ENCODE measurements at places on chromosomes 12 and 14.

- no peak for DNase-seq
These were observed 34.8 kb upstream of the RCOR1 start for GRCh38 chr14:102557434-102558226.

GRCh38 chr14:105023144-105023543, 2.3 kb upstream of the CDCA4 start:
- DNase-seq: no peak

DNA sequence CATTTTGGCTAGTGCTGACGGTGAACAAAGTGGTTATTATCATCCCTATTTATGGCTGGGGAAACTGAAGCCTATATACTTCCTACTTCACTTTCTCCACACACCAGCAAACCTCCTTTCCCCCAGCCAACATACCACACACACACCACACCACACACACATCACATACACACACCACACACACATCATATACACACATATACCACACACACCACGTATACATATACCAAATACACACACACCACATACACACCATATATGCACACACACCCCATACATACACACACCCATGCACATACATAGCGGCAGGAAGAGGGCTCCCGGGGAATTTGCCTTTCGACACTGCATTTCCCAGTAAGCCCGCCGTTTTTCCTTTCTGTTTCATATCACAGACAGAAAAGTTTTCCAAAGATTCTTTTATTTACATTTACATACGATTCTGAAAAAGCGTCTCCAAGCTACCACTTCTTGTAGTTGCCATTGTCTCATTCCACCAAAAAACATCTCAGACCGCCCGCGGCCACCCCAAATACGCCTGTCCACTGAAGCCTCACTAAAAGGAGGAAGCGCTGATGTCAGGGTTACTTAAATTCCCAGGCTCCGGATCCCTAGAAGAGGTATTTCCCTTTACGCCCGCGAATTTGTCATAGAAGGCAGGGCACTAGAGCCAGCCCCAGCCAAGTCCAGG, 823 bp upstream of the RAB5B start:
- DNase-seq: no peak

GRCh38 chr12:53192531-53193021, 11.9 kb upstream of the CSAD start:
- no peak for DNase-seq

GRCh38 chr12:126342866-126343265, 1277.6 kb downstream of the AACS start:
- DNase-seq: no peak

GRCh38 chr12:1281683-1282366, 290.8 kb downstream of the ERC1 start:
- DNase-seq: no peak

DNA sequence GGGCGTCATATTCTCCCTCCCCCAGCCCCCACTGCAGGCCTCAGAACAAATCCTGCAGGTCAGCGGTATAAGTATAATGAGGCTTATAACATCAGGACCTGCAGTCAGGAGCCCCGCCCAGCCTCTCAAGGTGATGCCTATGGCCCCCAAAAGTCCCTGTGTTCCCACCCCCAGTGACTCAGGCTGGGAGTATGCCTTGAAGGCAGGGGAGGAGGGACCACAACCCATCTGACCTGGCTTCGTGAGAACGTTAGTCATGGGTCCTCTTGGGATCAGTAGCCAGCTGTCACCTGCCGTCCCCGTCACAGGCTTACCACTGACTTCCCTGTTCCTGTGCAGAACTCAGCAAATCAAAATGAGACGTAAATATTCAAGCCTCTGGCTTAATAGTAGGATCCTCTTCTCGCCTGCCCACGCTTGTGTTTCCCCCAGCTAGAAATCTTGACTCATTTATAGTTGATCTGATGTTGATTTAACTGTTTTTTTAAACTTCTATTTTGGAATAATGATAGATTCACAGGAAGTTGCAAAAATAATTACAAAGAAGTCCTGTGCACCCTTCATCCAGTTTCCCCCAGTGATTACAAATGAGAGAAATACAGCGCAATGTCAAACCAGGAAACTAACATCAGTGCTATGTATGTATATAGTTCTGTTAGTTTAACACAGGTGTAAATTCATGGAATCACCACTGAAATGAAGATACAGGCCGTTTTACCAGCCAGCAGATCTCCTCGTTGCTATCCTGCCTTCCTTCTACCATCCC, 107.5 kb downstream of the ADGRD1 start:
- DNase-seq: no peak

- DNase-seq: no peak
These were observed 8.9 kb upstream of the KRT7 start for GRCh38 chr12:52224151-52224550.

DNA sequence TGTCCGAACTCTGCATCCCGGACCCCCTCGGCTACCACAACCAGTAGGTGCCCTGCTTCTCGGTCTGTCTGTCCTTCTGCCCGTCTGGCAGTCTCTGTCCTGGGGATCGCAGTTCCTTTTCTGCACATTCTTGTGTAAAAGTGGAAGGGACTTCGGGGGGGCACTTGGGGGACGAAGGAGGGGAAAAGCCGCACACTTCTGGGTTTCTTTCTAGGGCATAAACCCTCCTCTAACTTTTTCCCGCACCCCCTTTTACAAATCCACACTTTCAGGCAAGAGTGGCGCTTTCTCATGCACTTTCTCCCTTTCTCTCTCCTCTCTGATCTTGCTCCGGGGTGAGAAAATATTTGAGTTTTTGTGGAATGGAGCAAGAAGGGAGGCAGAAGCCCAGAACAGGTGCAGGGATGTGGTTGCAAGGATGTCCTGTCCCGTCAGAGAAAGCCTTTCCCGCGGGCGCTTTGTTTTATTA, 506 bp downstream of the ESRRB start:
- no peak for DNase-seq

DNA sequence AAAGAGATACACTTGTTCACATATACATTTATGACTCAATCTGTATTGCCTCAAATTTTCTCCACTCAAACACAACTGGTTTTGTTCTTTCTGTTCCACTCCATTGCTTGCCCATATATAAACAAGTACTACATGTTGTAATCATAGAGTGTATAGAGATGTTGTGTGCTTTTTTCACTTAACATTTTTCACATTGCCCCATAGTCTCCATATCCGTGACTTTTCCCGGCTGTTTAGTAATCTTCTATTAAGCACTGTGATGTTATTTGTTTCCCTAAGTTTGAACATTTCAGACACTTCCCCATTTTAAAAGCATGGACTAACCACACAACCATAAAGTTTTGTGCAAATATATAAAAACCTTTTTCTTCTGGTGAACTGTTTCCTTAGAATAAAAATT, 45.5 kb upstream of the PTPRR start:
- no peak for DNase-seq

DNA sequence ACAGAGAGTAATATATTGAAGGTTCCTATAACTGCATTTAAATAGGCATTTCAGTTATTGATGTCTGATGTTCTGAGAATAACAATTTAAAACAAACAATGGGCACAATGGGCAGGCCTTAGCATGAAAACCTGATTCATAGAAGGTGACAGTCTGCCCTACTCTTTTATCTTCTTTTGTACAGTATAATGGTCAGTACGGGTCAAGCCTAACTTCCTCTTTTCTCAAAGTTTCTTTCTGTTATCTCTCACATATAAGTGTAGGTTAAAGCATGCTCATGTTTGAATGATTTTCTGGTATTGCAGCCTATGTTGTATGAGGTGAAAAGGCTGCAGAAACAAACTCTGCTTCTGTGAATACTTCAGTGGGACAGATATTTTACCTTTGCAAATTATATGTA, 14.2 kb downstream of the FKBP3 start:
- no peak for DNase-seq

GRCh38 chr12:72547573-72547972, 275.4 kb downstream of the TRHDE start:
- DNase-seq: no peak

GRCh38 chr12:125552295-125552694, 487.1 kb downstream of the AACS start:
- DNase-seq: no peak

DNA sequence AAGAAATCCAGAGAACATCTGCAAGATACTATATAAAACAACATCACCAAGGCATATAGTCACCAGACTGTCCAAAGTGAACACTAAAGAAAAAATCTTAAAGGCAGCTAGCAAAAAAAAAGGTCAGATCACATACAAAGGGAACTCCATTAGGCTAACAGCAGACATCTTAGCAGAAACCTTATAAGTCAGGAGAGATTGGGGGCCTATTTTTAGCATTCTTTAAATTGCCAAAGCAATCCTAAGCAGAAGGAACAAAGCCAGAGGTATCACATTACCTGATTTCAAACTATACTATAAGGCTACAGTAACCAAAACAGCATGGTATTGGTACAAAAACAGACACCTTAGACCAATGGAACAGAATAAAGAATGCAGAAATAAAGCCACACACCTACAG, 92.5 kb downstream of the IPO8 start:
- DNase-seq: no peak

DNA sequence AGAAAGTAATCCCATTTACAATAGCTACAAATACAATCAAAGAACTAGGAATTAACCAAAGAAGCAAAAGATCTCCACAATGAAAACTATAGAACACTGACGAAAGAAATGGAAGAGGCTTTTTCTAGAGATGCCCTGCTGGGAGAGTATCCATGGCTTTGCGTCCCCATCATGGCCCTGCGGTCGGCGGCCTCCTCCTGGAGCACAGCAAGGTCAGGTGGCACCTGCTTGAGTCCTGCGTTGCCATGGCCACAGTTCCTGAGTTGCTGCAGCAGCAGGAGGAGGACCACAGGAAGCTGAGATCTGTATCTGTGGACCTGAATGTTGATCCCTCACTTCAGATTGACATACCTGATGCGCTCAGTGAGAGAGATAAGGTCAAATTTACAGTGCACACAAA, 143.5 kb downstream of the SLC5A8 start:
- DNase-seq: no peak

- DNase-seq: no peak
These were observed 67.5 kb upstream of the CPSF6 start for GRCh38 chr12:69171881-69172280.

DNA sequence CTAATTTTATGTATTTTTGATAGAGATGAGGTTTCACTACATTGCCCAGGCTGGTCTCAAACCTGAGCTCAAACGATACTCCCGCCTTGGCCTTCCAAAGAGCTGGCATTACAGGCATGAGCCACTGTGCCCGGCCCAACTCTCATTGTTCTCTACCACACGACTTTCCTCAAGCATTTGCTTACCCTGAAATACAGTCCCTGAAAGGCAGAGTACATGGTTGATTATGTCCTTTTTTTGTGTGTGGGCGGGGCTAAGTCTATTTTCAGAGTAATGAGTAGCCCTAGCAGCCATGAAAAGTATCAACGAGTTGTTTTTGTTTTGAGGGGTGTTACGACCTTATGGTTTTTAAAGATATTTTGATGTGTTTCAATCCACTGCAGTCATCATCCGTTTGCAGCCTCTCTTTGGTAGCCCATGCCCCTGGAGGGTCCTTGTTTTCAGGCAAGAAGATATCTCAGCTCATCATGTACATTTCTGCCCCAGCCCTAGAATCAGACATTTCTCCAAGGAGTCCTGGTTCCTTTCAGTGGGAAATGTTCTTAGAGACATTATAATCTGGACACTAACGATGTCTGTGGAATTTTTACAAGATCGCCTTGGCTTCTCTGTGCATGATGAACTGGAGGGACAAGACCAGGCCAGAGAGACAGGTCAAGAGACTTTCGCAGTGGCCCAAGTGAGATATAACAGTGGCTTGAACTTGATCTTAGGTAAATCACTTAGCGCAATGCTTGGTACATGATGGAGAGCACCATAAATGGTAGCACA, 8.7 kb downstream of the ACACB start:
- no peak for DNase-seq

DNA sequence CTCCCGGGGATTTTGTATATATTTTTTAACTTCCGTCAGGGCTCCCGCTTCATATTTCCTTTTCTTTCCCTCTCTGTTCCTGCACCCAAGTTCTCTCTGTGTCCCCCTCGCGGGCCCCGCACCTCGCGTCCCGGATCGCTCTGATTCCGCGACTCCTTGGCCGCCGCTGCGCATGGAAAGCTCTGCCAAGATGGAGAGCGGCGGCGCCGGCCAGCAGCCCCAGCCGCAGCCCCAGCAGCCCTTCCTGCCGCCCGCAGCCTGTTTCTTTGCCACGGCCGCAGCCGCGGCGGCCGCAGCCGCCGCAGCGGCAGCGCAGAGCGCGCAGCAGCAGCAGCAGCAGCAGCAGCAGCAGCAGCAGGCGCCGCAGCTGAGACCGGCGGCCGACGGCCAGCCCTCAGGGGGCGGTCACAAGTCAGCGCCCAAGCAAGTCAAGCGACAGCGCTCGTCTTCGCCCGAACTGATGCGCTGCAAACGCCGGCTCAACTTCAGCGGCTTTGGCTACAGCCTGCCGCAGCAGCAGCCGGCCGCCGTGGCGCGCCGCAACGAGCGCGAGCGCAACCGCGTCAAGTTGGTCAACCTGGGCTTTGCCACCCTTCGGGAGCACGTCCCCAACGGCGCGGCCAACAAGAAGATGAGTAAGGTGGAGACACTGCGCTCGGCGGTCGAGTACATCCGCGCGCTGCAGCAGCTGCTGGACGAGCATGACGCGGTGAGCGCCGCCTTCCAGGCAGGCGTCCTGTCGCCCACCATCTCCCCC, 777 bp downstream of the ASCL1 start:
- no peak for DNase-seq

- no peak for DNase-seq
These were observed 23.8 kb upstream of the PWP1 start for GRCh38 chr12:107661830-107662229.

DNA sequence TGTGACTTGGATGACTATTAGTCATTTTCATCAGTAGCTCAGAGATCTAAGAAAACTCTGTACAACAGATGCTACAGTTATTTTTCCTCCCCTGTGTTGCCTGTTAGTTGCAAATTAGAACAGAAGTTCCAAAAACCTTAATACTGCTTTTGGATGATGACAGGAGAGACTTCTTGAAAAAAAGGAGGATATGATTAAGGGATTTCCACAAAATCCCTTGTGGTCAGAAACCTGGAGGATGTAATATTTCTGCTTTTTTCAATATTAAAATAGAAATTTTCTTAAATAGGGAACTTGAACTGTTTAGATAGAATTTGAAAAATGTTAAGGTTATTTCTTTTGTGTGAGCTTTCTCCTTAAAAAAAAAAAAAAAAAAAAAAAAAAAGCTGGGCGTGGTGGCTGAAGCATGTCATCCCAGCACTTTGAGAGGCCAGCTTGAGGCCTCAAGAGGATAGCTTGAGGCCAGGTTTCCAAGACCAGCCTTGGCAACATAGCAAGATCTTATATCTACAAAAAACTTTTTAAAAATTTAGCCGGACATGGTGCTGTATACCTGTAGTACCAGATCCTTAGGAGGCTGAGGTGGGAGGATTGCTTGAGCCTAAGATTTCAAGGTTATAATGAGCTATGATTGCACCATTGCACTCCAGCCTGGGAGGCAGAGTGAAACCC, 14.1 kb downstream of the CMAS start:
- DNase-seq: no peak

DNA sequence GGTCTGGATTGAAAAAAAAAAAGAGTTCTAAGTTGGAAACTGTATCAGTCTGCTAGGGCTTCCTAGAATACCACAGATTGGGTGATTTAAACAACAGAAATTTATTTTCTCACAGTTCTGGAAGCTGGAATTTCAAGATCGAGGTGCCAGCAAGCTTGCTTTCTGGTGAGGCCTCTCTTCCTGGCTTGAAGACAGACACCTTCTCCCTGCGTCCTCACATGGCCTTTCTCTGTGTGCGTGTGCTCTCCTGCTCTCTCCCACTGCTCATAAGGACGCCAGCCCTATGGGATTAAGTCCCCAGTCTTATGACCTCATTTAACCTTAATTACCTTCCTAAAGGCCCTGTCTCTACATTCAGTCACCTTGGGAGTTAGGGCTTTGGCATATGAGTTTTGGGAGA, 215.5 kb downstream of the PIK3C2G start:
- DNase-seq: no peak

- DNase-seq: no peak
These were observed 436.7 kb downstream of the ATP23 start for GRCh38 chr12:58378028-58378427.

All from activated CD4-positive, CD25-positive, alpha-beta regulatory T cell (primary cell).